Stimulated activated CD8-positive, alpha-beta memory T cell treated with anti-CD3 and anti-CD28 coated beads, Interleukin-4, amount 100 ng/mL, for 1 hour (primary cell): ENCODE measurements at places on chromosomes 2 and 18.

GRCh38 chr18:59554796-59555335 lies 142.4 kb downstream of the CCBE1 start:
- no peak for DNase-seq

GRCh38 chr2:148887350-148888002 lies 12.4 kb downstream of the KIF5C start:
- no peak for DNase-seq

DNA sequence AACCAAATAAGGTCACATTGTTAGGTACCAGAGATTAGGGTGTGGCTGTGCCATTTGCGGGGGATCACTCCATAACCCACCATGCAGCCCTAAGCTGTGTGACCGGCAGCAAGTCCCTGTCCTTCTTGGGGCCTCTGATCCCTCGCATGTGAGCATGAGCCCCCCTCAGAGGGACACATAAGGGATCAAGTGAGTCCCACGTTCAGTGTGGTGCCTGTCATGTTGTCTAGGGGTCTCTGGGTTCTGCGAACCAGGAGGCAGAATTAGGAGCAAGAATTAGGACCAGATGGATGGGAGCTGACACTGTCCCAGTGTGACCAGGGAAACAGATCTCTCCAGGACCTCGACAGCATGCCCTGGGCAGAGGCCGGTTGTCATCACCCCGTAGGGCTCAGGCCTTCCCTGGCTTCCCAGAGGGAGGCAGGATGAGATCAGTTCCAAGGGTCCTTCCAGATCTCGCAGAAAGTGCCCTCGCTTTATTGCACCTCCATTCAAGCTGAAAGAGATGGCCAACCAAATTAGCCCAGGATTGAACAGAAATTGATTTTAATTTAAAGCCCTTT lies 113.2 kb upstream of the OTOS start:
- no peak for DNase-seq

DNA sequence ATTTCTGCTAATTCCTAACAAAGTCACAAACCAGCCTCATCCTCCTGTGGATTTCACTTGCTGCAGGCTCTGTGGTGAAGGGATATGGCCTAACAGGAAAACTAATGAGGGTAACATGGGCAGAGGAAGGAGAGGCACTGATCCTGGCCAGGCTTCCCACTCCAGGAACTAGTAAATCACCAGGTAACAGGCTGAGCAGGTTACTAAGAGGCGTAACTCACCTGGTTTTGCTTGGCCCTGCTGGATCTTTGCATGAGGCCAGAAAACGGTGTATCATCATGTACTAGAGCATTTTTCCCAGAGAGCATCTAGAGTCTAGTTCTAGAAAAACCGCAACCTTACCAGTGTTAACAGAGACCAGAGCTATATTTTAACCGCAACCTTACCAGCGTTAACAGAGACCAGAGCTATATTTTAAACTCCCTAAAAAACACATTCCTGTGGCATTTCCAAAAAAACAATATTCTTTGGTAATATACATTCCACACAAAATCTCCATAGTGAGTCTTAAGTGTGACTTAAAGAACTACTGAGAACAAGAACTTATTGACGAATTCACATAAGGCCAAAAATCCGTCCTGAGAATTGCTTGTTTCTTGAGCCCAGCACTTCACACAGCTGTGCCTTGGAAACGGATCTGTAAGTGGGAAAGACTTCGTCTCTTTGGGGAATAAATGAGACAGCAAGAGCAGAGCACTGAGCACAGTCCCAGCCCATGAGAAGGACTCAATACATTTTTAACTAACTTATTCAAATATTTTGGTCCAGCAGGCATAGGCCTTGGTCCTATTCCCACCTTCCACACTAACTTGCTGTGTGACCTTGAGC lies 43.4 kb downstream of the DPP4 start:
- no peak for DNase-seq

DNA sequence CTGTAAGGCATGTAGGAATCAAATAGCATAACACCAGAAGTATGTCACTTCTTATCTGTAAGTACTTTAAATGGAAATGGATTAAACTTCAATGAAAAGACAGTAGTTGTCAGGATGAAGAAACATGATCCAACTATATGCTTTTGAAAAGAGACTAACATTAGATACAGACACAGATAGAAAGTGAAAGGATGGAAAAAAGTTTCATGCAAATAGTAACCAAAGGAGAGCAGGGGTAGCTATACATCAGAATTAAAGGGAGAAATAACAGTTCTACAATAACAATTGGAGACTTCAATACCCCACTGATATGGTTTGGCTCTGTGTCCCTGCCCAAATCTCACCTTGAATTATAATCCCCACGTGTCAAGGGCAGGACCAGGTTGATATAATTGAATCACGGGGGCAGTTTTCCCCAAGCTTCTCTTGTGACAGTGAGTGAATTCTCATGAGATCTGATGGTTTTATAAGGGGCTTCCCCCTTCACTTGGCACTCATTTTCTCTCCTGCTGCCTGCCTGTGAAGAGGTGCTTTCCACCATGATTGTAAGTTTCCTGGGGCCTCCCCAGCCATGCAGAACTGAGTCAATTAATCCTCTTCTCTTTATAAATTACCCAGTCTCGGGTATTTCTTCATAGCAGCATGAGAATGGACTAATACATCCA lies 205.4 kb upstream of the CDH2 start:
- no peak for DNase-seq

DNA sequence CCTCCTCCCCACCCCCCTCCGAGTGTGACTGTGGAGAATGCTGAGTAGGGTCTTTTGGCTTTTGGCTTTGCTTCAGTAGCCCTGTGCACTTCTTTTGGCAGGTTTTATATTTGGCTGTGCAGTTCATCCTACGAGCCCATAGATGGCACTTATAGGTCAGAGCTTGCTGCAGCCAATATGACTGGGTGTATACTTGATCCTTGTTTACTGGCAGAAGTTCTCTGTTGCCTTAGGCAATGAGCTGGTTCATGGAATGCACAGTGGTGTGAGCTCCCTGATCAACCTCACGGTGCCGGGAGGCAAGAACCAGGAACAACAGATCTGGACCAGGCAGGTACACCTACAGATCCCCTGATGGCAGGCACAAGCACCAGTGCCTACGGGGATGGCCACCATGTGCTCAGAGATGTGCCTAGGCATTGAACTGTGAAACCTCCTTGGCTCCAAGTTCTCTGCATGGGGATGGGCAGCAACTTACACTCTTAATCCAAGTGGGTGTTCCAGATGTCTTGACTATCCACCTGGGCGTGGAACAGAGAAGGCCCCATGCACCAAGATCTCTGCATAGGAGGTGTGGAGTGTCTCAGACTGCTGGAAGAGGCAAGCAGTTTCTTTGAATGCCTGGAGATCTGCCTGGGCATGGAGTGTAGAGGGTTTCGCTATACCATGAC lies 190.4 kb downstream of the KIAA1328 start:
- DNase-seq: no peak

GRCh38 chr2:144078106-144078505 lies 441.8 kb downstream of the ZEB2 start:
- no peak for DNase-seq

- DNase-seq: no peak
Measured at GRCh38 chr2:127052057-127052770, 54.7 kb downstream of the BIN1 start.

- DNase-seq: no peak
Measured at GRCh38 chr18:40453903-40454302, 1501.1 kb upstream of the PIK3C3 start.

DNA sequence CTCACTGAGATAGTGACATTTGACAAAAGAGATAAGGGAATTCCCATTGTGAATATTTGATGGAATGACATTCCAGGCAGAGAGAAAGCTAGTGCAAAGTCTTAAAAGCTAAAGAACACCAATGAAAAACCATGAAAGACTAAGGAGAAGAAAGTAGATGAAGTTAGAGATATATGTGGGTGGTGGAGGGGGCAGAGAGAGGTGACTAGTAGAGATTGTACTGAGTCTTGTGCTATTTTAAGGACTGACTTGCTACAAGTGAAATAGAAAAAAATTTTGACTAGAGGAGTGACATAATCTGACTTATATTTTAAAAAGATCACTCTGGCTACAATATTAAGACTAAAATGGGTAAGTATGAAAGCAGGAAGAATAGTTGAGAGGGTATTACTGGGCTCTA lies 35.3 kb upstream of the GULP1 start:
- DNase-seq: no peak
